Upper lobe of right lung (tissue), 1 donor: ENCODE measurements at places on chromosomes 11 and 22. TPM values are rescaled to one million over a fixed set of nuclear protein-coding genes. Genes with fewer than 3 reads are reported as not detected.
A peak's percentile ranks its signal among the peaks of the same experiment; 100 is the strongest.

The HNRNPUL2 gene
- total RNA-seq, result 43.1 TPM

The TESMIN gene
- total RNA-seq, result 0.81 TPM

The GGT5 gene
- total RNA-seq, result 66.5 TPM

DNA sequence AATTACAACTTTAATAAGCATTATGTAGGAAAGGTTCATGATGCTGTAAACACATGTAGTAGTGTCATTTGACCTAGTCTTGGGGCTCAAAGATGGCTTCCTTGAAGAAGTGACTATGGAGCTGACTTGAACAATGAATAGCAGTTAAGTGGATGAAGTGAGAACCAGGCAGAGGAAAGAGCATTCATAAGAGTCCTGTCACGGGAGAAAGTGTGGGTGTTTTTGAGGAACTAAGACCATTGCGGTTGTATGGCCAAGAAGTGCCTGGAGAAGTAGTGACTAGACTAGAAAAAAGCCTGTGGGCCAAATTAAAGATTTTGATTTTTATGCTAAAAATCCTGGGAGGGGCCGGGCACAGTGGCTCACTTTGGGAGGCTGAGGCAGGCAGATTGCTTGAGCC lies 7.2 kb upstream of the IL18BP start:
- no peak for DNase-seq

GRCh38 chr11:2263724-2264360 lies 6.5 kb downstream of the ASCL2 start:
- DNase-seq, result no peak

GRCh38 chr11:76551400-76551799 lies 106.6 kb downstream of the EMSY start:
- no peak for DNase-seq

- DNase-seq, result no peak
Measured at GRCh38 chr11:35065566-35065965, 73.4 kb upstream of the CD44 start.

GRCh38 chr11:73223998-73224730 lies 6.1 kb downstream of the P2RY2 start:
- DNase-seq, result peak; percentile 54

DNA sequence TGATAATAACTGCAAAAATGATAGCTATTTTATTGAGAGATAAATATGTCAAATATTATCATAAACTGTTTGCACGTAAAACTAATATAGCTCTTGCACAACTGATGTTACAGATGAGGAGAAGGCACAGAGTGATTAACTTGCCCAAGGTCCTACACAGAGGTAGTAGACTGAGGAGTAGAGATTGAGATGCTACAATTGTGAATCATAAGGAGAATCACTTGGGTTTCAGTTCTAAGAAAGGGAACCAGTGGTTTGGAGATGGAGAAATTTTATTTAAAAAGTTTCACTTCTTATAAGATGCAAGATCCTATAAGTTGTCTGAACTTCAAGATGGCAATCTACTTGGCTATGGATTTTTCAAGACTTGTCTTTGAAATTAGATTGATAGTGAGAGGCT lies 224.8 kb upstream of the RAG2 start:
- DNase-seq, result no peak

GRCh38 chr11:37804666-37805065 lies 1206.6 kb upstream of the RAG2 start:
- DNase-seq, result no peak
